ENCODE measurements at places on chromosomes 4 and X. TPM values are rescaled to one million over a fixed set of nuclear protein-coding genes. Genes with fewer than 3 reads are reported as not detected.
A peak's percentile ranks its signal among the peaks of the same experiment; 100 is the strongest.

DNA sequence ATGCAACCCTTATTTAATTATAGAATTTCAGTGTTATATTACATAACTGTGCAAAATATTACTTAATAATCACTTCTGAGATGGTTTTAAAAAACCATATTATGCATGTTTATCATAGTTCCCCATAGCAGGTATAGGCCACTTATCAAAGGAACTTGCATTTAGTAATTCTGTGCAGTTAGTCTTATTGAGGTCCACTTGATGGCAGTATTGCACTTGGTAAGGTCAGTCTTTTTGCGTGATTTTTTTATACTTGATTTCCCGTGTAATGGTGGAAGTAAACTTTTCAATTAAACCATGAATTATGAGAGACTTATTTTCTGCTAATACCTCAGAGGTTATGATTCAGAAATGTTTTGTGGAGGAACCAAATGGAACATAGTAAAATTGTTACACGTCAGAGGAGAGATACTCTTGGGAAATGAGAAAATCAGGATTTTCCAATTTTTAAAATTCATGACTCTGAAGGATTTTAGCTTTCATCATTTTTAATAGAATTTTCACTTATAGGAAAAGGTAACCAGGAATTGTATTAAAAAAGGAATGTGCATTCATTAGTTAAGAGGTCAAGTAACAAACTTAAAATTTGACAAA is 230.0 kb downstream of the CCSER1 start:
- H3K36me3 ChIP-seq = no peaks in the 10 kb centered on the region
- no peaks in the 10 kb centered on the region for H3K4me1 ChIP-seq
- H3K27ac ChIP-seq = no peak overlapping the region
- no peak for DNase-seq

BTK gene
- 0.60 TPM for total RNA-seq

PLAC8 gene
- 17.8 TPM for total RNA-seq

GRCh38 chrX:15233416-15234015 is 36.4 kb downstream of the ASB9 start:
- no peaks in the 10 kb centered on the region for H3K27me3 ChIP-seq
- no peaks in the 10 kb centered on the region for H3K4me1 ChIP-seq
- no peak overlapping the region for H3K27ac ChIP-seq
- no peak overlapping the region for H3K4me3 ChIP-seq
- no peak for DNase-seq
- no peaks in the 10 kb centered on the region for H3K36me3 ChIP-seq

MAPK10 gene
- not detected for total RNA-seq

GRCh38 chr4:1985780-1986577 is 22.8 kb downstream of the NELFA start:
- H3K27ac ChIP-seq = no peak overlapping the region
- H3K4me1 ChIP-seq = no peaks in the 10 kb centered on the region
- H3K36me3 ChIP-seq = peaks cover 29% of the 10 kb centered on the region
- no peaks in the 10 kb centered on the region for H3K27me3 ChIP-seq
- no peak for DNase-seq
- H3K4me3 ChIP-seq = no peak overlapping the region

GPRASP1 gene
- total RNA-seq = 3.4 TPM

CFP gene
- total RNA-seq = 1.8 TPM

USP26 gene
- not detected for total RNA-seq

BMP2K gene
- 20.1 TPM for total RNA-seq

DNA sequence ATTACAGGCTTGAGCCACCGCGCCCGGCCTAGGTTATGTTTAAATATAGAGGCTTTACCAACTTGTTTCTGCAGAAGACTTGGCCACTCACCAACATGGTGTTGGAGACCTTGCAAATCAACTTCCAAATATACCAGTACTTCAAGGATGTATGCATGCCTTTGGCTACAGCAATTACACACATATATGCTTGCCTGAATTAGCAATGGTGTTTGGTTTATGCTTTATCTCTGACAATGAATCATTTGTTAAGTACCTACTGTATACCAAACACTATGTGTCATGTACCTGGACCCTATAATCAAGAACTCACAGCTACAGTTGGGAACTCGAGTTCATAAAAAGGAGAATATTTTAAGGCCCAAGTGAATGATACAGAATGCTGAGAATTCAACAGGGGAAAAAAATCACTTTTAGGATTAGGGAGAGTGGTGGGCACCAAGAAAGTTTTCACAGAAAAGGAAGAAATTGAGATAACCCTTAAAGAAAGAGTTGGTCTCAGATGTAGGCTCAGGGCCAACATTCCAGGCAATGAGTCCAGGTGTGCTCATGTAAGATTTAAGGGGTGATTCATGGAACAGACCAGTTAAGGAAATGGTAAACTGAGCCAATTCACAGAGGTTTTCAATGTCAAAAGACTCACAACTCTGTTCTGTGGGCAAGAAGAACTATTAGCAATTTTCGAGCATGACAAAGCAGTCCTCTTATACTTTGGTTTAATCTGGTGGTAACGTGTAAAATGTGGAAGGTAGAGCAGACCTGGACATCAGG is 98.9 kb downstream of the BCOR start:
- no peak overlapping the region for H3K4me3 ChIP-seq
- H3K36me3 ChIP-seq = no peaks in the 10 kb centered on the region
- no peaks in the 10 kb centered on the region for H3K27me3 ChIP-seq
- no peak for DNase-seq
- H3K27ac ChIP-seq = no peak overlapping the region
- H3K4me1 ChIP-seq = no peaks in the 10 kb centered on the region

GRCh38 chr4:82415922-82416365 is 14.3 kb downstream of the HNRNPDL start:
- no peaks in the 10 kb centered on the region for H3K36me3 ChIP-seq
- H3K27me3 ChIP-seq = no peaks in the 10 kb centered on the region
- DNase-seq = no peak
- no peak overlapping the region for H3K4me3 ChIP-seq
- no peak overlapping the region for H3K27ac ChIP-seq

GRCh38 chr4:99947190-99947578 is 766 bp upstream of the DNAJB14 start:
- H3K4me3 ChIP-seq = peak overlapping the region; percentile 68
- H3K27me3 ChIP-seq = no peaks in the 10 kb centered on the region
- peaks cover 59% of the 10 kb centered on the region for H3K4me1 ChIP-seq
- peaks cover 8% of the 10 kb centered on the region for H3K36me3 ChIP-seq
- DNase-seq = no peak

NOX1 gene
- total RNA-seq = not detected

ARSJ gene
- total RNA-seq = not detected

SNX12 gene
- 56.5 TPM for total RNA-seq

DNA sequence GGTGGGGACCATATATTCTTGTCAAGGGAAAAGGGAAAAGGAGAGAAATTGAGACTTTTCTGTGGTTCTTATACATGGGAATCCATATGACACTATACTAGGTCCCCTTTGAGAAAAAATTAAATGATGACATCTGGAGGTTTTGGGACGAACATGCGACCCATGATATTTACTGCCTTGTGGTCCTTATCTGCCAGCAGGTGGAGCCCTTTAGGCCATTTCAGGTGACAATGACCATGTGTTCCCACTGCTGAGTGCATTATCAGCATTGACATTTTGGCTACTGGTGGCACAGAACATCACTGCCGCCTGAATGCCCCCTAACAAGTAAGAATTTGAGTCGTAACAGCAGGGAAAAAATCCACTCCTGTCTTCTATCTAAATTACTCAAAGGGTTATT is 843.4 kb downstream of the FSTL5 start:
- no peak for DNase-seq
- H3K4me3 ChIP-seq = no peak overlapping the region
- no peaks in the 10 kb centered on the region for H3K36me3 ChIP-seq
- no peaks in the 10 kb centered on the region for H3K4me1 ChIP-seq
- no peaks in the 10 kb centered on the region for H3K27me3 ChIP-seq

TLR10 gene
- total RNA-seq = not detected

- H3K4me3 ChIP-seq = no peak overlapping the region
- no peaks in the 10 kb centered on the region for H3K27me3 ChIP-seq
Measured at GRCh38 chr4:84852081-84852480, 114.4 kb downstream of the WDFY3 start.

ARHGAP10 gene
- total RNA-seq = 9.7 TPM
